Kasumi-1 (cell line): ENCODE measurements at places on chromosomes 7 and 10.

GRCh38 chr10:28678687-28679457, 1.6 kb downstream of the BAMBI start:
- DNase-seq = no peak

- DNase-seq = no peak
Observed at GRCh38 chr10:31075881-31076609, 44.4 kb upstream of the ZNF438 start.

DNA sequence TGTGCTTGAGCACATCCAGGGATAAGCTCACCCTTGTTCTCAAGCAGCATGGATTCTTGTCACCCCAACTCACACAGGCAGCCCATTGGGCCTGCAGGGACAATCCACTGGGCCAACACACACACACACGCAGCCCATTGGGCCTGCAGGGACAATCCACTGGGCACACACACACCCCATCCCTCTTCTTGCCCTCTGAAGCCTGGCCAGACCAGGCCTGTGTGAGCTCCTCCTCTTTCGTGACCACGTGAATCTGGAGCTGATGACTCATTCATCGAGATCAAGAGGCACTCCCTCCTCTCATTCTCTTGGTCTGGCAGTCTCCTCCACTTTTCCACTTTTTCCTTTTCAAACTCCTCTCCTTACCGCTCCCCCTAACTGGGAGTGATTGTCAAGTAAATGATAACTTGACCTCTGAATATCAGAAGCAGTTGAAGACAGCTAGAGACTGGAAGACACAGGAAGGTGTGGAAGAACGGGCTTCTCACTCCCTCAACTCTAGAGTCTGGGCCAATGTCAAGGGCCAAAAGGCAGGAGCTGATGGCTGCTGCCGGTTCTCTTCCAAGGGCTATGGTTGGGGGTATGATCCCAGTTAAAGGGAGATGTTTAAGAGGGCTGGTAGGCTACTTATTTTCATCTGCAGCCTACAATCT, 89.7 kb downstream of the HIPK2 start:
- no peak for DNase-seq

DNA sequence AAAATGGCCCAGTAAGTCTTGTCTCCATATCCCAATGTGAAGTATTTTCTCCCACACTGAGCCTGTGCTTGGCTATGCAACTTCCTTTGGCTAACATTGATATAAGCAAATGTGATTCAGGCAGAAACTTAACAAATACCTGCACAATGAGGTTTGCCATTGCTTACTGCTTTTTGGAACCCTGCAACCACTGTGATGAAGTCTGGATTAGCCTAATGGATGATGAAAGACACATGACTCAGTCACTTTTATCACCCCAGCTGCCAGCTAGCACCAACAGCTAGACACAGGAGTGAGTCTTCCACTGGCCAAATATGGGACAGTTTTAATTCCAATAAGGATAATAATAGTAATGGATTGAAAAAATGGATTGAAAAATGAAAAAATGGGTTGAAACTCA, 854.5 kb downstream of the GRM8 start:
- no peak for DNase-seq

GRCh38 chr10:72764151-72764550, 72.2 kb downstream of the MCU start:
- no peak for DNase-seq

DNA sequence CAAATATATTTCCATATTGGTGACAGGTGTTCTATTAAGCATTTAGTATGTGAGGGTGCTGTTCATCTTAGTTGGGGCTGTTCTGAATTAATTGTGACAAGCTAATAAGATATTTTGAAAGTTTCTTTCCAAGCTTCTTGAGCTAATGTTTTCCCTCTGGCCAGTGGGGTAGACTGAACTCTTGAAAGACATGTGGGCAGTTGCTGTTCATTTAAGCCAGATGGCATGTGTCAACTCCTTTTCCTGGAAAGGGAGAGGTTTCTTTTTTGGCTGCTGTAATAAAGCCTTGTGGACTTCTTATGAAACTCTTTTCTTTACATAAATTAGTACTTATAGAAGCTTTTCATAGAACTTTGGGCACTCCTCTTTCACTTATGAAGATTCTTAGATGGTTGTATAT, 21.7 kb downstream of the RAB18 start:
- DNase-seq = peak; percentile 18

- peak; percentile 24 for DNase-seq
Observed at GRCh38 chr7:88184848-88185304, 35.0 kb downstream of the SRI start.

DNA sequence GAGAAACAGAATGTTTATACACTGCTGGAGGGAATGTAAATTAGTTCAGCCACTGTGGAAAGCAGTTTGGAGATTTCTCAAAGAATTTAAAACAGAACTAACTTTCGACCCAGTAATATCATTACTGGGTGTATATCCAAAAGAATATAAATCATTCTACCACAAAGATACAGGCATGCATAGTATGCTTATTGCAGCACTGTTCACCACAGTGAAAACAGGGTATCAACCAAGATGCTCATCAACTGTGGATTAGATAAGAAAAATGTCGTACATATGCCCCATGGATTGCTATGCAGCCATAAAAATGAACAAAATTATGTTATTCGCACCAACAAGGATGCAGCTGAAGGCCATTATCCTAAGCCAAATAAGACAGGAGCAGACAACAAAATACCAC, 343.1 kb upstream of the KCND2 start:
- DNase-seq = no peak

DNA sequence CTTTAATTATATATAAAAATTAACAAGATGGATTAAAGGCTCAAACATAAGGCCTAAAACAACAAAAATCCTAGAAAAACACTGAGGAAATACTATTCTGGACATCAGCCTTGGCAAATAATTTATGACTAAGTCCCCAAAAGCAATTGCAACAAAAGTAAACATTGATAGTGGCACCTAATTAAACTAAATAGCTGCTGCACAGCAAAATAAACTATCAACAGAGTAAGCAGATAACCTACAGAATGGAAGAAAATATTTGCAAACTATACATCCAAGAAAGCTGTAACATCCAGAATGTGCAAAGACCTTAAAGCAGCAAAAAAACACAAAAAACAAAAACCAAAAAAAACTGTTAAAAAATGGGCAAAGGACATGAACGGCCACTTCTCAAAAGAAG, 384.0 kb upstream of the SEMA3D start:
- DNase-seq = no peak

DNA sequence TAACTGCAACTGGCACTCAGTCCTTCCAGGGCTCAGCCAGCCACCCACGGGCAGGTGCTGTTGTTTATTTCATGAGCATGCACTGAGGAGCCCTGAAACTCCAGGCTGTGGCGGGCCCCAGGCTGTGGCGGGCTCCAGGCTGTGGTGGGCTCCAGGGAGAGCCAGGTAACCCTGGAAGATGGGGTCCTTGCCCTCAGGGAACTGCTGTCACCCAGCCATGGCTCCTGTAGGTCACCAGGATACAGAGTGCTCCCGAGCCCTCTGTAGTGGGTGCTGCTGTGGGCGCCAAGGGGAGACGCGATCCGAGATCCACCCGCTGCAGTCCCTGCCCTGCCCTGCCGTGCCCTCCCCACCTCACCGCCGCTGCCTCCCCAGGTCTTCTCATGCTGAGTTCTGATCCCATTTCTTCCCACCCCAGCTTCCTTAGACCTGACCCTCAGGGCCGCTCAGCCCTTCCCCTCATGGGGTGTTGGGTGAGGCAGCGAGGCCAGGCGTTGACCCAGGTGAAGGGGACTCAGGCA, 29.6 kb downstream of the LRRC27 start:
- no peak for DNase-seq

GRCh38 chr10:93224005-93224779, 150.5 kb downstream of the CYP26A1 start:
- DNase-seq = peak; percentile 11

DNA sequence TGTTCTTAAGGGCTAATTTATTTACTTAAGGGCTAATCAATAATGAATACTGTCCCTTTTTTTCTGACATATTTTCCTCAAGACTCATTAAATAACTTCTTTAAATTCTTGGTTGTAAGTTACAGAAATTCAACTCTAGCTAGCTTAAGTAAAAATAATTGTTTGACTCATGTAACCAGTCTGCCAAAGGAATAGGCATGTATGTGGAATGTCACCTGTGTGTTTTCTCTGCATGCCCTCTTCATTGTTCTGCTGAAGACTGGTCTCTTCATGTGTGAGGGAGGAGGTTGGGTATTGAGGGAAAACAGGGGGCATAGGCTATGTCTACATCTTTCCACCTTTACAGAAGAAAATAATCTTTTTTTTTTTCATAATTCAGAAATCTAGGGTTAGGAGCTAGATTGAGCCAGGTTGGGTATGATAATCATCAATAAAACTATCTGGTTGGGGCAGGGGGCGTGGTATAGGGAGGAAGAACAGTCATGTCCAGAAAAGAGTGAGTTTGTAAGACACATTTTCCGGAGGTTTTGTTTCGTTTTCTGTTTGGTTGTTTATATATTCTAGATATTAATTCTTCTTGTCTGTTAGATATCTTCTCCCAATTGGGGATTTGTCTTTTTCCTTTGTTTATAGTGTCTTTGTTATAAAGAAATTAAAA, 37.9 kb downstream of the EXOC4 start:
- DNase-seq = no peak

- no peak for DNase-seq
Observed at GRCh38 chr7:73876361-73876760, 15.4 kb downstream of the TMEM270 start.

GRCh38 chr10:534047-534566, 155.4 kb downstream of the DIP2C start:
- no peak for DNase-seq

GRCh38 chr7:12650080-12650479, 37.4 kb upstream of the ARL4A start:
- DNase-seq = no peak
